ENCODE measurements at places on chromosomes 3 and 15.
A peak's percentile ranks its signal among the peaks of the same experiment; 100 is the strongest.

- no peak for DNase-seq
Measured at GRCh38 chr15:53160092-53160704, 370.1 kb upstream of the ONECUT1 start.

- no peak for DNase-seq
Measured at GRCh38 chr3:168828943-168829342, 733.2 kb upstream of the GOLIM4 start.

DNA sequence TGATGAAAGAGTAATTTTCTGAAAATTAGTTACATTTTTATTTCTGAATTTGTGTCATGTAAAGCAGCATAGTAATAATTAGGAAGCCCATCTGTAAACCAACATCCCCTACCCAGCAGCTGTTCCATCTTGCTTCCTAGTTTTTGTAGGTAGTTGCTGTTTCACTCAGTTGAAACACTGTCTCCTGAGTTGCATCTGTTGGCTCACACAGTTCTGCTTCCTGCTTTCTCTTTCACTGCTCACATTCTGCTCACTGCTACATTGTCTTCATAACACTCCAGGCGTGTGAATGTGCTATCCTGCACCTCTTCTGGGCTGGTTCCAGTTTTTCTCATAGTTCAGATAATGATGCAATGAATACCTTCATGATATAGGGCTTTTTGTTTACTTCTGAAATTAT is 123.4 kb downstream of the EPHB1 start:
- no peak for DNase-seq

DNA sequence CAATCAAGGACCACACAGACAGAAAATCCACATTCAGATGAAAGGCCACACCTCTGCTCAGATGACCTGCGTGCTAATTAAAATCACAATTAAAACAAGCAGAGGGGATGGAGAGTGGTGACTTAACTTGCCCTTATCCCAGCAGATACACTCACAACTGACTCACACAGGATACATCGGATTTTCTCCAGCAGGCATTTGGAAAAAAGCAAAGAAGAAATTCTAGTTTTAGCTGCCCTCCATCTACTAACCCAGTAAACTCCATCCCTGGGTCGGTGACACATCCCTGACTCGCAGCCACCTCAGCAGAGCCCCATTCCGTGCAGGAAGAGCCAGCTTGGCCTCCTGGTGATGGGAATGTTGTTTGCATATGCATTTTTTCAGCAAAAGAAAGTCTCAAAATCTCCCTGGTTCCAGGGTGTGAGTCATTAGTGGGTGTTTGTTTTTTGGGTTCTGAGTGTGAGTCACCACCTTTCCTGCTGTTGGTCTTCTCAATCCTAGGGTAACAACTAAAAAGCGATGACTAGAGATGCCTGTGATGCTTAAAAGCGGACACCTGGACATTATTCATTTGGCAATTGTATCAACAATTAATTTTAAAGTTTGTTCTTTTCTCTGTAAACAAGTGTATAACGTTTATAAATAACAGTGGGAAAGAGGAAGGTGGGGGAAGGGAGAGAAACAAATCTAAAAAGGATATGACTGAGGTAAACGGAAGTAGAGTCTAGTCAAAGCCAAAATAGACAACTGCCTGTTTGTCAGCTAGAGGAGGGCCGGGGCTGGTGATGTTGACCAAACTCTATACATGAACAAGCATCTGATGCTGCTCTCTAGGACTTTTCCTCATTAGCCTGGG is 49.8 kb upstream of the SLC4A7 start:
- DNase-seq, result no peak

GRCh38 chr3:111737706-111738086 is 121.4 kb upstream of the PHLDB2 start:
- no peak for DNase-seq

DNA sequence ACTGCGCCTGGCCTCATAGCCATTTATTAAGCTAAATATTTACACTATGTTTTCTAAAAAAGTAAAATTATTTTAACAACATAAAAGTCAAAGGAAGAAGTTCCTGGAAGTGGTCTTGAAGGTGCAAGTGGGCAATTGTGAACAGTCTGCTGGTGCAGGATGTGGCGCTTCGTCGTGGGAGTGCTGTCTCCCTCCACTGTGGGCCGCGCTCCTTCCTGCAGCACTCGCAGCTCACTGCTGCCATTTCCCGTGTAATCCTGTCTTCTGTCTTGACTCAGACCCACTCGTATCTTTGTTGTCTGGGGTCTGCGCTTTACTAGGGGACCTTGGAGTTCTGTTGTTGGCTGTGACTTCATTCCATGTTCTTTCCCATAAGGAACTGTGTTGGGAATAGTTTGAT is 56.3 kb downstream of the APBA2 start:
- DNase-seq, result peak; percentile 74

- no peak for DNase-seq
Measured at GRCh38 chr15:61090386-61091288, 138.5 kb downstream of the RORA start.

GRCh38 chr3:10703875-10704274 is 112.2 kb upstream of the SLC6A11 start:
- DNase-seq, result no peak

DNA sequence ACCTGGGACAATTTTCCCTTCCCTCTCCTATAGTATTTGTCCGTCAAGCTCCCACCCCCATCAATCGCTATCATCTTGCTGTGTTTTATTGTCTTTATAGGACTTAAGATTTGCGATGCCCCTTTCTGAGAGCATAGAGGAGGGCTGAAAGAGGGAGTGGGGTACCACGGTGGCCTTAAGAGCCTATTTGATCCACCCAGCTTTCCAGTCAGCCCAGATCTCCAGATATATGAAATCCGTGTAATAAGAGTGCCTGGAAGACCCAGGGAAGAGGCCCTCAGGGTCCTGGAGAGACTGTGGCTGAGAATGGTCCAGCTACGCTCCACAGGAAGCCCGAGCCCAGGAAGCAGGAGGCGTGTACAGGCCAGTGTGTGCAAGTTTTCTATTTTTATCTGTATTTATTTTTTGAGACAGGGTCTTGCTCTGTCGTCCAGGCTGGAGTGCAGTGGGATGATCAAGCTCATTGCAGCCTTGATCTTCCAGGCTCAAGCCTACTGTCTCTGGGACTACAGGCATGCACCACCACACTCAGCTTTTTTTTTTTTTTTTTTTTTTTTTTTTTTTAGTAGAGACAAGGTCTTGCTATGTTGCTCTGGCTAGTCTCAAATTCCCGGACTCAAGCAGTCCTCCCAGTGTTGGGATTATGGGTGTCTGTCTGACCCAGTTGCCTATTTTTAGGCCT is 964 bp upstream of the NCKIPSD start:
- no peak for DNase-seq
